ENCODE measurements at places on chromosomes 12 and 14.
A peak's percentile ranks its signal among the peaks of the same experiment; 100 is the strongest.

GRCh38 chr14:103519837-103520212, 2.8 kb downstream of the CKB start:
- DNase-seq = no peak

GRCh38 chr14:93870377-93870776, 56.8 kb upstream of the FAM181A start:
- peak; percentile 69 for DNase-seq

GRCh38 chr12:28563286-28563685, 373.0 kb downstream of the CCDC91 start:
- DNase-seq = no peak

GRCh38 chr14:55142466-55142865, 13.4 kb downstream of the LGALS3 start:
- no peak for DNase-seq

- no peak for DNase-seq
Observed at GRCh38 chr12:59452259-59452658, 143.6 kb upstream of the SLC16A7 start.

DNA sequence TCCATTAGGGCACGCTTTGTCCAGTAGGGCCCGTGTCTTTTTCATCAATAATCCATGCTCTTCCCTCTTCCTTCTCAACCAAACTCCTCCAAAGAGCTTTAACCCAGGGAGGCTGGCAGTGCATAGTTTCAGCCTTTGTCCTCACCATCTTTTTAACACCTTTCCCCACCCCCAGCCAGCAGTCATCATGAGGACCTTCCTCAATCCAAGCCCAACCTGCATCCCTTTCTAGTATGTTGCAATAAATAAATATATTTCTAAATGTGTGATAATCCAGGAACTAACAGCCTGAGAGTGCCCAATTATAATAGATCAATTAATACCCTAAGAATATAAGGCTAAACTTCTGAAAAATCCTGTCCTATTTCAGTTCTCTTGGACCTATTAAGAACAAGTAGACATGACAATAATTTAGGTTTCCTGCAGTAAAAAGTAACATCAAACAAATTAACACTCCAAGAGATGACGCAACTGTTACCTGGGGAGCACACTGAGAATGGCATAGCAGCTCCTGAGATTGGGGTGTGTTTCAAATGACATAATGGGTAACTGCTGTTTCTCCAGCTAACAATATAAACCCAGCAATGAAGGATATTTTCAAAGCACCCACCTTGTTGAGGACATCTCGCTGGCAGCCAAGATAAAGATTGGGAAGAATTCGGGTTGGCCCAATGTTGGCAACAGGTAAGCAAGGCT, 62.6 kb downstream of the DUSP16 start:
- DNase-seq = no peak

DNA sequence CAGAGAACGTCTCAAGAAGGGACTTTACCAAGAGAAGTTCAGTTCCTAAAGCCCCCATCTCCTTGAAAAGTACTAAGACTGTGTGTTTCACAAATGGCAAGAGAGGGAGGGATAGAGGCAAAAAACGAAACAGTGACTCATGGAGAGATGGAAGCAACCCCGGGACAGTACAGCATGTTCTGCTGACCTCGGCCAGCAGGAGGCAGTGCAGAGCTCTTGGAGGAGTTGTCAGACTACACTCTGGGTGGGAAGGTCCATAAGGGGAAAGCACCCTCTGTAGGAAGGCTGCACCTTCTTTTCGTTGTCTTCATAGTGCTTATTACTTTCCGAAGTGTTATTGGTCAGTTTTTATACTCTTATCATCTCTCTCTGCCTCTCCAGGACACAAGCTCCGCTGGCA, 525.2 kb upstream of the CCDC196 start:
- DNase-seq = peak; percentile 17

GRCh38 chr12:80710727-80711449, 3.5 kb downstream of the MYF6 start:
- peak; percentile 61 for DNase-seq

GRCh38 chr12:14961466-14962152, at the start of gene ARHGDIB:
TSS of gene ARHGDIB (minus strand) at chr12:14961601. CDS start at chr12:14950712, 10,889 bp downstream.
- no peak for DNase-seq

- DNase-seq = no peak
Observed at GRCh38 chr14:24940213-24940783, 109.6 kb downstream of the STXBP6 start.

DNA sequence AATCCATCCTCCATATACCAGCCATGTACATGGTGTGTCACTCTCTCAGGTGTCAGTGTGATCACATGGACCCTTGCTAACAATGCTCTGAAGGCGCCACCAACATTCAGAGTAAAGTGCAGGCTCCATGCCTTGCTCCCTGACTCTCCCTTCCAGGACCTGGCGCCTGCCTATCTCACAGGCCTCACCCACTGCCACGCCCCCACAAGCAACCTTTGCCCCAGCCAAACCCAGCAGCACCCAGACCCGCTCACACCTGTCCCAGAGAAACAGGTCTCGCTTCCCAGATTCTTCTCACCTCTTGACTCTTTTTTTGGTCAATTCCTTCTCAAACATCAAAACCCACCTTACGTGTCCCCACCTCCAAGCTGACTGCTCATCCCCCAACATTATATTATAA, 52.3 kb downstream of the KCNK10 start:
- no peak for DNase-seq

- DNase-seq = peak; percentile 91
Observed at GRCh38 chr12:102232446-102232845, 34.8 kb upstream of the PMCH start.

GRCh38 chr14:29868000-29868399, 59.6 kb downstream of the PRKD1 start:
- DNase-seq = no peak

DNA sequence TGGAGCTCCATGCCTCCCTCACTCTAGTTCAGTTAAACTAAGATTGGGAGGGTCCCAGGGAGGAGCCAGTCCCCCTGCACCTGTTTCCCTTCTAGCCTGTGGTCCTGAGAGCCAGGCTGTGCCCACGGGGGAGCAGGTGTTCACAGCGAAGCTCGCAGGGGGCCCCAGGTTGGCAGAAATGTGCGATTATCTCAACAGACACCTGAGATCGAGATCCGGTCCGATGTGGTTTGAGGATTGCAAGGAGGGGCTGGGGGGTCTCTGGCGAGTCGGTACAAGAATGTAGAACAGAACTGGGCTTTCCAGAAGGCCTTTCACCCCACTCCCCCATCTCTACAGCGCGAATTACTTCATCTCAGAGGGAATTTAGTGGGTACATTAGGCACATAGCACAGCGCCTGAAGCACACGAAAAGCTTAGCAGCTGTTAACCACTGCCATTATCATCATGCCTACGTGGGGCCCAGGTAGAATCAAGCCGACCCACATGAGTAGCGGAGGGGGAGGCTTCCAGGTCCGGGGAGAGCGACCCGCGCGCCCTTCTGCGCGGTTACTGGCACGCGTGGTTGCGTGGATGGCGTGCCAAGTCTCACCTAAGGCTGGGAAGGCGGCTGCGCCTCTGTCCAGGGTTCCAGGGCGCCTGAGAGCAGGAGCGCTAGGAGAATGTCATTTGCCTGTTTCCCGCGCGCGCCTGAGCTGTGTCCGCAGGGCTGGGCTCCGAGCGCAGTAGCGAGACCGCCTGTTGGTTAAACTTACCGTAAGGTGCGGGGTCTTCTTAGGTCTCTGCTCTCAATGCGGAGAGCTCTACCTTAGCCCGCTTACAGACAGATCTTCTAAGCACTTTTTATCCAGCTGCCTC, 1539.5 kb upstream of the TMEM132C start:
- DNase-seq = no peak

GRCh38 chr14:59836116-59836515, 34.5 kb downstream of the RTN1 start:
- no peak for DNase-seq

Data from tongue (tissue), 3 donors.